ENCODE measurements at places on chromosomes 3 and 15. TPM values are rescaled to one million over a fixed set of nuclear protein-coding genes. Genes with fewer than 3 reads are reported as not detected.

The MKRN3 gene
- 0.14 TPM for total RNA-seq

The GOLGA8R gene
- total RNA-seq = not detected

The LSAMP gene
- total RNA-seq = not detected

The CLRN1 gene
- total RNA-seq = not detected

The PLA2G4D gene
- total RNA-seq = not detected

The SMAD3 gene
- total RNA-seq = 63.0 TPM

The SI gene
- not detected for total RNA-seq

The SAMMSON gene
- not detected for total RNA-seq

The SLC22A13 gene
- 0.15 TPM for total RNA-seq

The EFCC1 gene
- not detected for total RNA-seq

The LRRC28 gene
- 15.0 TPM for total RNA-seq

The GPR160 gene
- not detected for total RNA-seq

The SLC15A2 gene
- total RNA-seq = not detected

The IRAK2 gene
- total RNA-seq = 3.1 TPM

The CFAP91 gene
- not detected for total RNA-seq

The BFSP2 gene
- total RNA-seq = not detected

The STAC gene
- not detected for total RNA-seq

All from HFFc6 (cell line).